ENCODE measurements at places on chromosomes 6 and 20.

DNA sequence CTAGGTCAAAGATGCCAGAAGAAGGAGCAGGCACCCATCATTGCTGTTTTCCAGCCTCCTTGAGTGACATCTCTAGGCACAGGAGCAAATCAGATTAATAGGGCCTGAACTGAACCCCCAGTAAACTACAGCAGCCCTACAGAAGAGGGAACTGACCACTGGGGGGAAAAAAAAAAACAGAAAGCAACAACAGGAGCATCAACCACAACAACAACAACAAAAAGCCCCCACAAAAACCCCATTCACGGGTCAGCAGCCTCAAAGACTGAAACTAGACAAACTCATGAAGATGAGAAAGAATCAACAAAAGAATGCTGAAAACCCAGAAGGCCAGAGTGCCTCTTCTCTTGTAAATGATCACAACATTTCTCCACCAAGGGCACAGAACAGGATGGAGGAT lies 537.4 kb upstream of the BTBD3 start:
- DNase-seq: no peak

- DNase-seq: no peak
These were observed 103.2 kb upstream of the ARMC2 start for GRCh38 chr6:108744996-108745395.

DNA sequence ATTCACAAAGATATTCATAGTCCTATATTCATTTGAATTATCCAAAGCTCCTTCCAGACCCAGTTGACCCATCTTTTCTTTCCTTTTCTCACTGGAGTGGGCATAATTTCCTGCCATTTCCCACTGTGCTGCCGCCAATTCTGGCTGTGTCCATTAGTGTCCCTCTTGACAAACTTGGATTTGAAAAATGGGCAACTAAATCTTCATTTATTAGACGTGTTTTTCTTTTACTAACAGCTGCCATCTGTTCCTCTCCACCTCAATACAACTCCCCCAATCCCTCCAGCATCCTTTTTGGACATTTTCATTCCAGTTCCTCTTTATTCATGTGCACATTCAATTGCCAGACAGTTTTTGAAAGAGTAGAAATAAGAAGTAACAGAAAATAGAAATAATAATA lies 90.5 kb downstream of the PCSK2 start:
- DNase-seq: no peak

DNA sequence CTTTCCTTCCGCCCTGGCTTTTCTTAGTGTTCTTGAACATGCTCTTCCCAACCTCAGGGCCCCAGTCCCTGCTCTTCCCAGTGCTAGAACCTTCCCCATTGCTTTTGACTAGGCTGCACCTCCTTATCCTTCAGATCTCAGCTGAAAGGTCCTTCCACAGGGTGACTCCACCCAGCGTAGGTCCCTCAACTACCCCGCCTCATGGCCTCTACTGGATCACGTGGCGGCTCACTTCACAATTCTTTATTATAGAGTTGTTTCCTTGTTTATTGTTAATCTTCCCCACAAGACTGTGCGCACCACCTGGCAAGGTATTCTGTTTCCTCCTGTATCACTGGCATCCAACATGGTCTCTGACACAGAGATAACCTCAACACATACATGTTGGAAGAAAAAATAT lies 31.2 kb downstream of the TTLL9 start:
- DNase-seq: no peak

GRCh38 chr6:36029464-36029863 lies 1.9 kb downstream of the MAPK14 start:
- peak; percentile 18 for DNase-seq

- no peak for DNase-seq
These were observed 88.8 kb downstream of the PCSK2 start for GRCh38 chr20:17315407-17316231.

GRCh38 chr20:62815066-62815991 lies 1.5 kb upstream of the COL9A3 start:
- no peak for DNase-seq

DNA sequence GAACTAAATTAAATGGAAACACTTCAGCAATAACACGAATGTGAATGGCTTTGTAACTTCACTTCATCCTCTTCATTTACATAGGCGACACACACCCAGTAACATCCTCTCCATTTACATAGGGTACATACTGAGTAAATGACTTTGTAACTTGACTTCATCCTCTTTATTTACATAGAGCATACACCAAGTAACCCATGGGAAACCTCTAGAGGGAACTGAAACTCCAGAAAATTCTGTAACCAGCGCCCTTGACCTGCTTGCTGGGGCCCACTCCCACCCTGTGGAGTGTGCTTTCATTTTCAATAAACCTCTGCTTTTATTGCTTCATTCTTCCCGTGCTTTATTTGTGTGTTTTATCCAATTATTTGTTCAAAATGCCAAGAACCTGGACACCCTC lies 81.6 kb upstream of the OPRM1 start:
- no peak for DNase-seq

DNA sequence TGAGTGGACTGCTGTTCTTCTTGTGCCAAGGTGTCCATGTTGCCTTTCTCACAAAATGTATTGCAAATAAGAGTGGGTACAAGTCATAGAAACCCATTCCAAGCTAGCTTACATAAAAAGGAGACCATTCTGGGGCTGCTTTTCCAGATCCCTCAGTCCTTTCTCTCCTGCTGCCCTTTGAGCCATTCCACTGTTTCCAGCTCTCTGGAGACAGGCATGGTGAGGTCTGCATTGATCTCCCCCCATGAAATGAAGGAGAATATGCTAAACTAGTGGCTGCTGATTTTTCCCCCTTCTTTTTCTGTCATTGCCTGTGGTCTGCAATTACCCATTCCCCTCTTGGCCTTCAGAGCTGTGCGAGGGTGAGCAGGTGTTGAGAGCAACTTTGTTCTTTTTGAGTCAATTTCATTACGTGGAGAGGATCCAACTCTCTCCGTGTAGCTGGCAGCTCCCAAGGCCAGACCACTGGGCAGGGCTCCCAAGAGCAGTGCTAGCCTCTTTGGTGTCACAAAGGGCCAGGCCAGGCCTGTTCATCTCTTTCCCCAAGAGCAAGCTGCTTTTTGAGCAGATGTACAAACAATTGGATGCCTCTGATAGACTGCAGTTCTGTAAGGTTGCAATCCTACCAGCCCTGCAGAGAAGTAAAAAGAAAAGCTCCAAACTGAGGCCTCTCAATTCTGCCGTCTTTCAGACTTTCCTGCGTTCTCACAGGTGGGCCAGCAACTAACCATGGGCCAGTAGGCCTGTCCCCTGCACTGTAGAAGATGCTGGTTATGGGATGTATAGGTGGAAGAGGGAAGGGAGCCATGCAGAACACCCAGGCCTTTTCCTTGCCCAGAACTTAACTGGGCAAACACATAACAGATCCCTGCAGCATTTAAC lies 96.1 kb upstream of the ARMC2 start:
- no peak for DNase-seq

GRCh38 chr20:57890202-57890800 lies 180.5 kb upstream of the PMEPA1 start:
- no peak for DNase-seq

DNA sequence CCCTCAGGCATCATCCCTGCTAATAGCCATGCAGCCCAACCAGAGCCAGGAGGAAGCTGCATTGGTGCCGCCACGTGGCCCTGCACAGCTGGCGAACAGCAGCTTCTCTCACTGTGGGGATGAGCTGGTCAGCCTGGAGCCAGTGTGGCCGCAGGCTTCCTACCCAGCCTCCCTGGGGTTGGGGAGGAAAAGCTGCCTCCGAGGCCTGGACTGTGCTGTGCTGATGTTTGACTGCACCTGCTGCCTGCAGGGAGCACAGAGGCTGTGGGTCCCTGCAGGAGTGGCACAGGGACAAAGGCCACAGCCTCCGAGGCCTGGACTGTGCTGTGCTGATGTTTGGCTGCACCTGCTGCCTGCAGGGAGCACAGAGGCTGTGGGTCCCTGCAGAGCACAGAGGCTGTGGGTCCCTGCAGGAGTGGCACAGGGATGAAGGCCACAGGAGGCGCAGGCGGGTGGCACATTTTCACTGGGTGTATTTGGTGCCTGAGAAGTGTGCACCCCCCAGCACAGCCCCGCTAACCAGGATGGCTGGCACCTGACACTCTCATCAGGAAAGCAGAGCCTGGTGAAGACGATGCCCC lies 83.9 kb downstream of the DLL1 start:
- DNase-seq: no peak

DNA sequence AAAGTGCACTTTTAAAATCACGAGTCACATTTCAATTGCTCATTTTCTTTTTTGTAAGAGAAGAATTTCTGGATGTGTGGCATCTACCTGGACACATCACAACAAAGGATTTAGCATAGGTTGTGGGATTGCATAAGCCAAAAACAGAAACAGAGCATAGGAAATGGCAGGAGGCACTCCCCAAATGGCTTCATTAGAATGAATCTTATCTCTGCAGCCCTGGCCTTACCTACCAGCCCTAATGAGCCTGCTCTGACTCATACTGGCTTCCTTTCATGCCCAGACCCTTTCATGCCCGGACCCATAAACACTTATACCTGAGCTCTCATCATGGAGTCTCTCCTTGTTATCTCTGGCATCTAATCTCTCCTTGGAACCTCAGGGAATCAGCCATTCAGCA lies 23.9 kb upstream of the SPTLC3 start:
- no peak for DNase-seq

DNA sequence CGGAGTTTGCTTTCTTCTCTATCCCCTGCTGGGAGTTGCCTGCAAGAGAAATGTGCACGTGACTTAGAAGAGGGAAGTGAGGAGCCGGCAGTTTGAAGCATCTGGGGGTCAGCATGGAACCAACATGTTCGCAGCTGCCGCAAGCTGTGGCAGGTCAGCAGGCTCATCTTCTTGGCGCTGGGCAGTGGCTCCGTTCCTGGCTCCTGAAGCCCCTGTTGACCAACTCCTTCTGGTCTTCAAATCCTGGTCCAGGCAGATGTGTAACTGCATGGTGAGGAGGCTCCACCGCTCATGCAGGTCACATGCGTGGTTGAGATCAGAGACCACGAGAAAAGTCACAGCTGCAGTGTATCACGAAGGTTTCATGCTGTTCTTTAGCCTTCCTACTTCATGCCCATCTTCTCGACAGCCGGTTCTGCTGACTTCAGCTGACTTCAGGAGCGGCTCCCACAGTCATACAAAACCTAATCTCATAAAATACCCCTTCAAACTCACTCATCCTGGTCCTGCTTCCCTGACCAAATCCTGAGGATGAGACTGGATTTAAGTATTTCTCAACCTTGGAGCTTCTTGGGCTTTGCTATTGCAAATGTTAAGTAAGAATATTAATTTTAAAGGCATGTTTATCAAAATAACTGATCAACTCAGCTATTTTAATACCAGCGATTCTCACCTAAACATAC lies 44.9 kb upstream of the BCAS1 start:
- no peak for DNase-seq

GRCh38 chr20:37298190-37298939 lies 8.9 kb downstream of the MANBAL start:
- DNase-seq: no peak

- no peak for DNase-seq
These were observed 54.2 kb downstream of the MRPL14 start for GRCh38 chr6:44072959-44073611.
